ENCODE measurements at places on chromosomes 5 and 9.

DNA sequence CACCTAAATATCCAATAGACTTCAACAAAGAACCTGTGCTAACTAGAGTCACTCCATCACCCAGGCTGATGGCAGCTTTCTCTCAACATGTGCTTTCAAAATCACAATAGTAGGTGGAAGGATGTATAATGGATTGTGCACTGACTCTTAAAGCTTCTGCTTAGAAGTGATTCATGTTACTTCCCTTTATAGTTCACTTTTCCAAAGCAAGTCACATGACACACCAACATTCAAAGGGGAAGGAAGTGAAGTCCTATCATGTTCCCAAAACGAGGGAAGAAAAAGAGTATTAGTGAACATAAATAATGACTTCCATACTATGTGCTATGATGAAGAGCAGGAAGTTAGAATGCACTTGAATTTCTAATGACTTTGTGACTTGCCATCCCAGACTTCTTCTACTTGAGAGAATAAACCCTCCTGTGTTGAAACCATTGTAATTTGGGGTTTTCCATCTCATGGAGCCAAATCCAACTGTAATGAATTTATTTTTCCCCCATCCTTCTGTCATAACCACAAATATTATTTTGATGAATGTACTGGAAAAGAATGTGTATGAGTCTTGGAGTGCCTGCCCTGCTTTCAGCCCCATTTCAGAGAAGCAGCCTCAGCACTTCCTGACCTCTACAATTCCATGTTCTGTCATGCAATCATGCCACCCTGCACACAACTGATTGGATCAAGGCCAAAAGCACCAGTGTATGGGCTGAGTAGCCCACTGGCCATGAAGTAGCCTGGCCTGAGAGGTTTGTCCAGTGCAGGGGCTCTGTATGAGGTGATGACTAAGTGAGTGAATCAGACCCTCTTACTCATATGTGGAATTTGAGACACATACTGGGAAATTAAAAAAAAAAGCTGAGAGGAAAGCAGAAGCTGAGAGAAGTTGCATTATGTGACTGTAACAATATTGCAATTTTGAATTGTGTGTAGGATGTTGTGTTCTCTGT, 525.9 kb upstream of the CLINT1 start:
- no peak for DNase-seq

- no peak for DNase-seq
These were observed 214.2 kb downstream of the FANCC start for GRCh38 chr9:95103281-95103771.

- no peak for DNase-seq
These were observed 105.6 kb downstream of the NR6A1 start for GRCh38 chr9:124665391-124666058.

- no peak for DNase-seq
These were observed 9.8 kb downstream of the RNF183 start for GRCh38 chr9:113293285-113293878.

DNA sequence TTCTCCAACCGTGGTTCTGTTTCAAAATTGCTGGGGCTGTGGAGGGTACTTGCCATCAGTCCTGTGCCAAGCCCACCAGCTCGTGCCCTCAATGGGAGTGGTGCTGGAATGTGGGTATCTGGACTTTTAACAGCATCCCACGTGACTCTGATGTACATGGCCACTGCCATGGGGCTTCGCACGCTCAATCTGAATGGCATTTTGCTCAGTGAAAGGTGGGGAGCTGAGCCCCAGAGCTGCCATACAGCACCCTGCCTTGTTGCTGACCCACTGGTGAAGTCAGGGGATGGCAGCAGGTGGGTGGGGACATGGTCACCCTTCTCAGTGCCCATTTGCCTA, 16.6 kb upstream of the SYNPO start:
- no peak for DNase-seq

DNA sequence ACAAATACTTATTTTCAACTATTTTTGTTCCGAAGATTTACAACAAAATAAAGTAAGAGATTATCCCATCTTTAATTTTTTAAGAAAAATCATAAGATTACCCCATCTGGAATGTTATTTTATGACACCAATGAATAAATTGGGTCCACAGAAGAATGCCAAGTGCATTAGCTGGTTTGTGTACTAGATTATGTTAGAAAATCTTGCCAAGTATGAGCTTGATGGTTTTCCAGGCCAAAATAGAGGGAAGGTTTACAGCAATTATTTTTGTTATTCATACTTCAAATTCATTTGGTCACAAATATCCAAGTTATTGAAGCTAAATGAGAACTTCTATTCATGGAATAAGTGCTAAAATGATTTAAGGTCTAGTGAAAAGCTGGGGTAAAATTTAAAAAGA, 109.4 kb upstream of the DMRTA1 start:
- no peak for DNase-seq

DNA sequence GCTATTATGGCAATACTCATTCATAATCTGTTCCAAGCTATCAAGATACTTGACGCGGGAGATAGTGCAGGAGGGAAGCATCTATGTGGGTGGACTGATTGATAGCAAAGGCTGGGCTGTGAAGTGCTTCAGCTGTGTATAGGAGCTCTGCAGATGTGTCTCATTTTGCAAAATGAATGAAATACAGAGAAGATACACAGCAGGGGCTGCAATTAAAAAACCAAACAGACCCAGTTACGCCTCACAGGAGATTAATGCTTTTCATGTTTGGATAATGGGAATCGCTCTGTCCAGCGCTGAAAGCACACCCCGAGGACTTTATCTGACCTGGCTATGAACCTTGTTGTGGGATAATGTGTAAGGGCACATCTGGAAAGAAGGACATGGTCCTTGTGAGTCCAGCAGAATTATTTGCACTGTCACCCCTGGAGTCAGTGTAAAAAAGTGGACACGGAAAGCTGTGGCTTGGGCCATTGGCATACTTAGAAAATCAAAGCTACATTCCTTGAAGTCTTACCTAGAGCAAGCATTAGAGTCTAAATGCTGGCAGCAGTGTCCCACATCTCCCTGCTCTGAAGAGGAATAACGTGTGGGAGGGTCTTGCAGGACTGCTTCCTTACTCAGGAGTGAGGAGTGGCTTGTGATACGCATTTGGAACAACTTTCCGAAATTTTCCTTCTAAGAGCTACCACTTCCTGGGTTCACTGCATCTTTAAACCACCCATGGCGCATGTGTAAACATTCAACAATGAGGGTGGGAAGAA, 2.6 kb downstream of the SH3RF2 start:
- no peak for DNase-seq

DNA sequence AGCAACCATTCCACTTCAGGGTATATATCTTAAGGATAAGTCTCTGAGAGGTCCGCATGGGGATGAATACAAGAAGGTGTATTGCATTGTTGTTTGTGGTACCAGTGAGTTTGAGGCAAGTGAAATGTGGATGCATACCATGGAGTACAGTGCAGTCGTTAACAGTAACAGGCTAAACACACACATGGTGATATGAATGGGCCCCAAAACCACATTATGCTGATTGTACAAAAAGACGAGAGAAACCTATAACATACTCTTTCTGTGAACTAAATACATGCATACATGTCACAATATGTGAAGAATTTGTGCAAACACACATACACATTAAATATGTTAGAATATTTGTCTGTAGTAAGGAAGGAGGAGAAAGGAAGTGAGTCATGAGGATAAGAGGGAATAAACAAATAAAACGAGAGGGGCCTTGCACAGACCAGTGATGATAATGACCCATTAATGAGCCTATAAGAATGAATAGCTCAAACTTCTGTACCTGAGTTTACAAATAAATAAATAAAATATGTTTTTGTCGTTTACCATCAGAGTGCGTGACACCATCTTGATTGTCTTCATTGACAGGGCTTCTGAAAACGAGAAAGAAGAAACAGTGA, 66.5 kb upstream of the RICTOR start:
- DNase-seq, result no peak

All from CD4-positive, alpha-beta T cell treated with Interleukin-15 for 4 hours (primary cell).